Activated T-cell treated with anti-CD3 and anti-CD28 coated beads for 4 hours (primary cell): ENCODE measurements at places on chromosomes 2 and 18.

DNA sequence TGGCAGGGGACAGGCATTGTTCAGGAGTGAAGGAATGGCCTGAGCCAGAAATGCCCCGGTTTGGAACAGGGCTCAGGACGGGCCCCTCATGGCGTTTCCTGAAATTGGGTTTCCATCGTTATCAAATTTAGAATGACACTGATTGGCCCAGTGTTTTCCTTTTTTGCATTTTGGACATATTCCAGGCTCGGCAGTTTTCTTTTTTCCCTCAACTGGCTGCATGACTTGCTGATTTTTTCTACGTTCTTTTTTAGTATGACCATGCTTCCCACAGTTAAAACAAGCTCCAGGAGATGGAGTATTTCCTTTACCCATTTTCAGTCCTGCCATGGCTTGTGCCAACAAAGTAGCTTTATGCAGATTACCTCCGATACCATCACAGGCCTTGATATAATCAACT lies 20.4 kb upstream of the LYG2 start:
- DNase-seq, result no peak

DNA sequence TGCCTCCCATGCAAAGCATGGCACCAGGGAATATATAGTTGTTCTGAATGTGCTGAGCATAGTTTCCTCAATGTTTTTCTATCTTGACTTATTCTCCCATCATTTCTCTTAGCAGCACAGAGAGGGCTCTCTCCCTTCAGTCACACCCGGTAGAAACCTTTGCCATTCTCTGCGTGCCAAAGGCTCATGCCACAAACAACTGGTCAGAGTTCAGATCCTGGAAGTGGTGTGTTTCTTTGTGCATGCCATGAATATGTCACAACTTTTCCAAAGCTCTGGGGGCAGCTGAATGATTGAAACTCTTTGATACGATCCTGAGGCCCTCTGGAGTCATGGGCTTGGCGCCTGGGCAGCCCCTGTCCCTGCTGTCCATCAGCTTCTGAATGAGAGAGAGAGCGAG lies 28.0 kb upstream of the EDAR start:
- no peak for DNase-seq

DNA sequence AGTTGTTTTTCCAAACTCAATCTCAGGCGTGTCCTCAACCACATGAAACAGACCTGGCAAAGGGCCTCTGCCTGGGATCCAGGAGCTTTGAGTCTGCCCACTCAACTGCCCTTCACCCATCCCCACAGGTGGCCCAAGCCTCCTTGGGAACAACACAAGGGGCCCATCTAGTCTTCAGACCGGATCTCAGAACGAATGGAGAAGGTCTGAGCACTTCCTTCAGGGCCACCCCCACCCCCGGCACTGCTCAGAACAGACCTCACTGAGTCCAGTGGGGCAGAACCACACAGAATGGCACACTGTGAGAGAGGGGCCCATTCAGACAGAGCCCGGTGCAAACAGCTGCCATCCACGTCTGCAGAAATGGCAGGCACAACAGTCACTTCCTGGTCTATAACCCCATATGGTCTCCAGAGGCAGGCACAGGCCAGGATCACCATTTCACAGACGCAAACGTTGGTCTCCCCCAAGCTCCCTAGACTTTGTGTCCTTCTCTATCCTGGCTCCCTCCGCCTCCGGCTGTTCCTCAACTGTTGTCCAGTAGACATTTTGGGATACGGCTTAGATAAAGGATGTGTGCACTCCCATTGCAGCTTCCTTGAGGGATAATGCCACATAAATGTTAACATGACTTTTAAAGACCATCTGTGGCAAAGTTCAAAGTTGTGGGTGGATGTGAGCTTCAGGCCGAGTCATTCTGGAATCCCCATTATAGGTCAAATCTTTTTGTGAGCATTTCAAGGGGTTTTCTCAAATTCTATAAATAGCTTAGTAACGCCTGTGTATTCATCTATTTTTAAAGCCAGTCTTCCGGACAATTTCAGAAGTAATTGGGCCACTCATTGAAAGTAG lies 149.7 kb downstream of the SMAD7 start:
- no peak for DNase-seq

DNA sequence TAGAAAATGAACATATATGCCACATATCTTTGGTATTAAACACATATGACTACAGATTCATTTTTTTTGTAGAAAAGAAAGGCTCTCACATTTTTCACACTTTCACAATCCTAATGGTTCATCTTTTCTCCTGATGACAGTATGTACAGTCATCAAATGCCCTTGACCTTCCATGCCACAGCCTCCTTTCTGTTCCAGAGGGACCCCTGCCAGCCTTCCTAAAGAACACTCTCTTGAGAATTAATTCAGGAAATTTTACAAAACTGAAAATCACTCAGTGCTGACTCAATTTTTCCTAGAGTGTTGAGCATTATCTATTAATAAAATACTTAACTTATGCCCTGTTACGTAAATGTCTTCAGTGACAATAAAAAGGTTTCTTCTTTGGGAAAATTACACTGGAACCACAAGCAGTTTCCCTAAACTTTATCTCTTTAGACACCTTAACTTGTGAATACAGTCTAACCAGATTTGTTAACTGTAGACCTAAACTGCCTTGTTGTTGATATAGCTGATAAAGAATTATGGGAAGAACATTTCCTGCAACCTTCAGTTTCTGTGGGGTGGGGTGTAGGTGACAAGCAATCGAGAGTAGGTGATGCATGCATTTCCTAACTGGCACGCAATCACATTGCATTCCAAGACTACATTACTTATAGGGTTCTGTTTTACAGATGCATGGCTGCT lies 15.3 kb upstream of the ACOXL start:
- no peak for DNase-seq

DNA sequence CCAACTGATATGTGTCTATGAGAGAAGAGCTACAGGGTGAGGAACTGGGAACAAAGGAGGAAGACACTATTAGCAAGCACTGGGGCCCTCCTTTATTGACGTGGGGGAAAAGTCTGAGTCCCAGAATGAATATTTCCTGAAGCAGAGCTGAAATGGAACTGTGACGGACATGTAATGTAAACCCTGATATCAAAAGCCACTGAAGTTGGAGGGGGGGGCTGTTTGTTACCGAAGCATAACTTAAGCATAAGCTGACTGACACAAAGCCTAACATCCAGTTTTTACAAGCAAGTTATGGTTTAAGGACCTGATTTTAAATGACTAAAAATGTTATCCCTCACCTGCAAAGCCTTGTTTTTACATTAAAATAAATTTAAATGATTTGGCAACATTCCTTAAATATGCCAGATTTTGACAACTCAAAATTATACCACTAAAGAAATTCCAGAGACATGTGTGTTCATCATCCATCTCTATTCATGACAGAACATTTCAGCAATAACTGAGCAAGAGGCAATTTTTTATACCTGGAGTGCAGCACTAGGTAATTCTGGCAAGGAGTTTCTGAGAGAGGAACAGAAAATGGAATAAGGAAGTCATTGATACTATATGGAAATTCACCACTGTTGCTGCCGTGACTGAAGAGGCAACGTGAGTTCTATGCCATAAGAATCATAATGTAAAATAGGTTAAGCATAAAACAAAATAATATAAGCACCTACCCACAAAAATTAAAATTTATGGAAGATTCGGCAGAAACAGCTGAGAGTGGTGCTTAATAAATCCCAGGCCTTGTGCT lies 186.0 kb downstream of the AFF3 start:
- DNase-seq, result no peak

- DNase-seq, result no peak
Observed at GRCh38 chr2:40244675-40245074, 207.2 kb downstream of the SLC8A1 start.

DNA sequence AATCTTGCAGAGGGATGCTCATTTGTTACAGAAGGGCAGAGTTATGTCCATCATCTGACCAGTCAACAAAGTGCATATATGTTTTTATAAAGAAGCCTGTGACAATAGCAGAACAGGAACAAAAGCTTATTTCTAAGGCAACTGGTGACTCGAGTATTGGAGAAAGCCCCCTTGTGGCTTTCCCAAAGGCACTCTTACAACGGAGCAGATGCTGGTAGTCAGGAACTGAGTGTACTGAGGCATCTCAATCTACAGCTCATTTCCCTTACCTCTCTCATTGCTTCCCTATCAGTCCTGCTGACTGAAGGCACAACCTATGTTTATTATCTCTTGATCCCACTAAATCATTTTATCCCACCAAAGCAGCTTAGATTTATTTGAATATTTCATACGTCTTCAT lies 557.1 kb upstream of the CHAC2 start:
- DNase-seq, result no peak

DNA sequence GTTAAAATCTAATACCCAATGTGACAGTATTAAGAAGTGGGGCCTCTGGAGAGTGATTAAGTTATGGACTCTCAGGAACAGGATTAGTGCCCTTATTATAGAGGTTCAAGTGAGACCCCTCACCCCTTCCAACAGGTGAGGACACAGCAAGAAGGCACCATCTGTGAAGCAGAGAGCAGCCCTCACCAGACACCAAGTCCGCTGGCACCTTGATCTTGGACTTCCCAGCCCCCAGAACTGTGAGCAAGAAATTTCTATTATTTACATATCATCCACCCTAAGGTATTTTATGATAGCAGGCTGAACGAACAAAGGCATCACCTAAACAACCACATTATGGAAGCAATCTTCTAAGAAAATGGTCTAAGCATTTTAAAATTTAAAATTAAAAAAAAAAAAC lies 59.0 kb downstream of the HDAC4 start:
- no peak for DNase-seq

GRCh38 chr2:127694986-127695385 lies 6.3 kb upstream of the SFT2D3 start:
- no peak for DNase-seq

DNA sequence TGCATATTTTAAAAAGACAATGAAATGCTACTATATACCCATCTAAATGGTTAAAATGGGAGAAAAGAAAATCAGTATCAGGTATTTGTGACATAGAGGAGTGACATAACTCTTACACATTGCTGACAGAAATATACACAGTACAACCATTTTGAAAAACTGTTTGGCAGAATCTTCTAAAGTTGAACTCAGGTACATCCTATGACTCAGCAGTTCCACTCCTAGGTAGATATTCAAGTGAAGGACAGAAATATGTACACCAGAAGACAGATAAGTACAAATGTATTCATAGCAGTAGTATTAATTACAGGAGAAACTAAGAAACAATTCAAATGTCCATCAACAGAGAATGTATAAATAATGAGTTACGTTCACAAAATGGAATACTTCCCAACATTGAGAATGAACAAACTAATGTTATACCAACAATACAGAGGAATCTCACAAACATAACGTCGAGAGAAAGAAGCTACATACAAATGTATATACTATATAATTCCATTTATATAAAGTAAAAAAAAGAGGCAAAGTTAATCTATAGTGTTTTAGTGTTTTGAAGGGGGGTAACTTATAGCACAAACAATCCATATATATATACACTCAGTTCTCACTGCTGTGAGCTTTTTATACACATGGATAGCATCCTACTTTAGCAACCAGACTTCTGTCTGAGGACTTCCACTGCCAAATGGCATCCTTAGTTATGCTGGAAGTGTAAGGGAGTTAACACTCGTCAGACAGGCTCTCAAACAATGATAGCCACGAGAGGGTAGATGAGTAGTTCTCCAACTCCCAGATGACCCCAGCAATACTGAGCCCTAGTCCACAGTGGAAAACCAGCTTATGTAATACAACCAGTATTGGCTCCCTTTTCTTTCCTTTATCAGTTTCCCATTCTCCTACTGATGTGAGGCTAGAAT lies 172.5 kb downstream of the NBAS start:
- no peak for DNase-seq

GRCh38 chr2:25879133-25879730 lies 945 bp upstream of the ASXL2 start:
- no peak for DNase-seq

GRCh38 chr2:212426637-212427412 lies 111.8 kb downstream of the ERBB4 start:
- no peak for DNase-seq

GRCh38 chr2:44716131-44716530 lies 225.4 kb upstream of the SIX3 start:
- DNase-seq, result no peak

- DNase-seq, result no peak
Observed at GRCh38 chr2:150147889-150148683, 339.4 kb downstream of the RND3 start.

GRCh38 chr2:237600205-237600846 lies 9.8 kb upstream of the RAB17 start:
- no peak for DNase-seq

- no peak for DNase-seq
Observed at GRCh38 chr2:41027095-41027494, 575.2 kb upstream of the SLC8A1 start.

DNA sequence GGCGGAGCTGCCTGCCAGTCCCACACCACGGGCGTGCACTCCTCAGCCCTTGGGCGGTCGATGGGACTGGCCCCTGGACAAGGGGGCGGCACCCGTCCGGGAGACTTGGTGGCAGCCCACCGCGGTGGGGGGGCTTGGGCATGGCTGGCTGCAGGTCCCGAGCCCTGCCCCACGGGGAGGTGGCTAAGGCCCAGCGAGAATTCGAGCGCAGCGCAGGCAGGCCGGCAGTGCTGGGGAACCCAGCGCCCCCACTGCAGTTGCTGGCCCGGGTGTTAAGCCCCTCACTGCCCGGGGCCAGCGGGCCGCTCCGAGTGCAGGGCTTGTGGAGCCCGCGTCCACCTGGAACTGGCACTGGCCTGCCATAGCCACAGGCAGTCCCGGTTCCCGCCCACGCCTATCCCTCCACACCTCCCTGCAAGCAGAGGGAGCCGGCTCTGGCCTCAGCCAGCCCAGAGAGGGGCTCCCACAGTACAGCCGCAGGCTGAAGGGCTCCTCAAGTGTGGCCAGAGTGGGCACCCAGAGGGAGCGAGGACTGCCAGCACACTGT lies 742.9 kb upstream of the DDX18 start:
- DNase-seq, result no peak

DNA sequence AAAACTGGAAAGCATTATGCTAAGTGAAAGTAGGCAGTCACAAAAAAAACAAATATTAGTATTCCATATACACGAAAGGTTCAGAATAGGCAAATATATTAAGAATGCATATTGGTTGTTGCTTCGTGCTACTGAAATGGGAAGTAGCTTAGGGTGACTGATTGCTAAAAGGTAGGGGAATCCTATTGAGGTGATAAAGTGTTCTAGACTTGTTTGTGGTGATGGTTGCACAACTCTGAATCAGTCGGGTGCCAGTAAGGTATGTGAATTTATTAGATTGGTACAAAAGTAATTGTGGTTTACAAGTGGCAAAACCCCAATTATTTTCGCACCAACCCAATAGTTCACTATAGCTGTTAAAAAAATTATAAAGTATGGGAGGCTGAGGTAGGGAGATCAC lies 20.7 kb downstream of the USP34 start:
- no peak for DNase-seq

DNA sequence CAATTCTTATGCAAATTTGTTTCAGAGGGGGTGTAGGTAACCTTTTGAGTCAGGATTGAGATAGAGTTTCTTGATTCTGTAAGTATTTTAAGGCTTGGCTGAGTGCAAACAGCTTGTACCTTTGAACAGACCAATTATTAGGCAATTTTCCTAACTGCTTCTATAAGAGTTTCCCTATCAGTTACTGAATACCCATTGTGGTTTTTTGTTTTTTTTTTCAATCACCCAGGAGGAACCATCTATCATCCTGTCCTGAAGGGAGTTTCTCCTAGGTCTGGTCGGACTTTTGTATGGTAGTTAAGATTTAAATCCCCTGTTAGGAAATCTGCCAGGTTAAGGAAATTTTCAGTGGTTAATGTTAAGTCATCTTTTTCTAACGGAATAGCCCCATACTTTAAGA lies 319.4 kb upstream of the SLC39A10 start:
- no peak for DNase-seq

GRCh38 chr2:207337234-207338219 lies 171.8 kb upstream of the KLF7 start:
- no peak for DNase-seq
